Hippocampal formation (tissue), 2 donors: ENCODE measurements at places on chromosomes 3 and 15.
A peak's percentile ranks its signal among the peaks of the same experiment; 100 is the strongest.

GRCh38 chr15:43791993-43792760 lies at the start of gene SERF2:
Gene SERF2 (plus strand): TSS chr15:43792320. CDS start chr15:43792377, 57 bp downstream.
- peak; percentile 99 for DNase-seq

DNA sequence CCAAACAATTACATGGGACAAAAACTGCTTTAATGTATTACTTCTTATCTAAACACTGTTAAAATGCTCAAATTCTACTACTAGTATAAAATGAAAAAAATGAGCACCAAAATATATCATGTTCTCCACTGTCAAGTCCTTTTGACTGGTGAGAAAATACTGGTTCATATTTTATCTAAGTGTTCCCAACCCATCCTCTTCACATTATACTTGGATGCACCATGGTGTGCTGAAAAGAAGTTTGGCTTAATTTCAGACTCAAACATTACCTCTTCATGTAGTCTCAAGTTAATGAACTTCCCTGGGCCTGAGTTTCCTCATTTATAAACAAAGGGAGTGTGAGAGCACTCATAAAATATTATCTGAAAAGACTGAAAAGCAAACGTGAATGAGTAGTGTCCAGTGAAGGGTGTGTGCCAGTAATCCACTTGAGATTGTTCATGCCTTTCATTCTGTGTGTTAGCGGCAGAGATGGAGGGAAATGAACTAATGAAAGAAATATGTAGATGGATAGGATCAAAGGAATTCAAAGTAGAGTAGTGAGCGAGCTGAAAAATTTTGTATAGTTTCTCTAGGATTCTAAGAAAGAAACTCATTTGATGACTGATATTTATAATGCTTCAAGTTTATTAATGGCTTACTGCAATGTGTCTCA lies 263.2 kb downstream of the NLGN1 start:
- DNase-seq: no peak

- no peak for DNase-seq
These were observed 84.4 kb downstream of the BDH1 start for GRCh38 chr3:197471221-197472010.

- DNase-seq: no peak
These were observed 27.1 kb downstream of the EHD4 start for GRCh38 chr15:41945221-41945620.

- DNase-seq: no peak
These were observed 540 bp downstream of the KLHDC8B start for GRCh38 chr3:49171775-49172500.

DNA sequence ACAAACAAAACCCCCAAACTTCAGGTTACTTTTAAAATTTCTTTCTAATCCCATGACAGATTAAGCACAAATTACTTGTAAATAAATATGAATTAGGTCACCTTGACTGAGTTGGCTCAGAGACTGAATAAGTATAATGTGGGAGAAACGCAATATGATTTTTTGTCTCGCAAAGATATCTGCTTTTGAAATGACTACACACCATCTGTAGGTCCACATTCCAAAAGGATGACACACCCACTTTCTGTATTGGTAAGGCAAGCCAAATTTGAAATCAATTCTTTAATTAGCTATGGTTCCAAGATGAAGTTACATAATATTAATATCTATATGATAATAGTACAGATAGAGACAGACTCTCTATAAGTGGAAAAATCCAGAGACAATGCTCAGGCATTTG lies 66.9 kb upstream of the CSPG5 start:
- DNase-seq: no peak

DNA sequence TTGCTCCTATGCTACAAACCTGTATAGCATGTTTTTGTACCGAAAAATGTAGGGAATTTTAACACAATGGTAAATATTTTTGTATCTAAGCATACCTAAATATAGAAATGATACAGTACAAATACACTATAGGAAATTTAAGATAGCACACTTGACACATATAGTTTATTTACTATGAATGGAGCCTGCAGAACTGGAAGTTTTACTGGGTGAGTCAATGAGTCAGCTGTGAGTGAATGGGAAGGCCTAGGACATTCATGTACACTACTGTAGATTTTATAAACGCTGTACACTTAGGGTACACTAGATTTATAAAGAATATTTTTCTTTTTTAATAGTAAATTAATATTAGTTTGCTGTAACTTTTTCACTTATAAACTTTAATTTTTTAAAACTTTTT lies 707.7 kb upstream of the EPHA6 start:
- no peak for DNase-seq

DNA sequence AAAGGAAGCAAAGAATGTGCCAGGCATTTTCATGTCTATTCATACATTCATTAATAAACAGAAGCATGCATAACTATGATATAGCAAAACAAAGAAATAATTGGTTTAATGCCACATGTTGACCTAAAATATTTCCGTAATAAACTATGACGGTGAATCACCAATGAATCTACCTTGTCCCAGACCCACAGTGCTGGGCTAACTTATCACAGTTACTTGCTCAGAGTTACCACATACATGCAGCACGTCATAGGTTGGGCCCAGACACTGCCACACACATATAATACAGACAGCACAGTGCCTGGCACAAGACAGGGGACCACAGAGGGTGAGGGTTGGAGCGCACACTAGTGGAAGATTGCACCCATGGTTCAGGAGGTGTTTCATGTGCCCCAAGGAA lies 86.9 kb downstream of the ATP1B3 start:
- DNase-seq: no peak
